NCI-H345 (cell line): ENCODE measurements at places on chromosomes 5 and 9.

- no peak for DNase-seq
Measured at GRCh38 chr9:17793713-17794622, 215.1 kb downstream of the SH3GL2 start.

- no peak for DNase-seq
Measured at GRCh38 chr9:111963995-111964394, 67.4 kb downstream of the UGCG start.

GRCh38 chr5:36494841-36495601 is 111.4 kb upstream of the SLC1A3 start:
- DNase-seq = no peak

DNA sequence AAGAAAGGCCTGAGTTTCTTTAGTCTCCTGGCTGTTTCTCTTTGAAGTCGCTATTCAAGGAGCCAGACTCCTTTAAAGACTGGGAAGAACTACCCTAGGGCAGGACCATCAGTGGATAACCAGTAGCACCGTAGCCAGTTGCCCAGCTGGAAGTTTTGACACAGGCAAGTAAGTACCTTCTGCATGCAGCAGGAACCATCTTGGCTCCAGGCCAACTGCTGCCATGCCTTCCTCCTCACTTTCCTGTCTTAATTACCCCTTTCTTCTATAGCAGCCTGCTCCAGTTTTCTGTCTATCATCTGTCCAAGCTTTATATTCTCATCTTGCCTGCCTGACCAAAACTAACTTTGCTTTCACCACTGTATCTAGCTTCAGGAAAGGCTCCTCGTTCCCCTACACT is 149.7 kb upstream of the SV2C start:
- no peak for DNase-seq

GRCh38 chr5:59800347-59800893 is 93.1 kb downstream of the PDE4D start:
- DNase-seq = no peak

DNA sequence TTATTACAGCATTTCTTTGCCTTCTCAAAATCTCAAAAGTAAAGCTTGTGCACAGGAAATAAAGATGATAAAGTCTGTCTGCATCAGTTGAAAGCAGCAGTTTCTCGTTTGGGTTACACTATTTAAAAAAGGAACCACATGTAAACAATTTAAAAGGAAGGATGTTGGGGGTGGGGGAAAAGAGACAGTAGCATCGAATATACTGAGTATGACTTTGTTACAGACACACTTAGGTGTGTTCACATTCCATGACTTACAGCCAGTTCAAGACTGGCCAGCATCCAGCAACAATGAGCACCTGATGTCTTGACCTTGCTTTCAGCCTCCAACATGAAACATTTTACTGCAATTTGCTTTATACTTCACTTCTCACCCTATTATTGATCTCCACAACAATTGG is 8.7 kb downstream of the GAPT start:
- DNase-seq = no peak

DNA sequence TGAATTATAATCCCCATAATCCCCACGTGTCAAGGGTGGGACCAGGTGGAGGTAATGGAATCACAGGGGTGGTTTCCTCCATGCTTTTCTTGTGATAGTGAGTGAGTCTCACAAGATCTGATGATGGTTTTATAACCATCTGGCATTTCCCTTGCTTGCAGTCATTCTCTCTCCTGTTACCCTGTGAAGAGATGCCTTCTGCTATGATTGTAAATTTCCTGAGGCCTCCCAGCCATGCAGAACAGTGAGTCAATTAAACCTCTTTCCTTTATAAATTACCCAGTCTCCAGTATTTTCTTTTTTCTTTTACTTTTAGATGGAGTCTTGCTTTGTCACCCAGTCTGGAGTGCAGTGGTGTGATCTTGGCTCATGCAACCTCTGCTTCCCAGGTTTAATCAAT is 182.7 kb upstream of the SEMA6A start:
- DNase-seq = no peak

- DNase-seq = no peak
Measured at GRCh38 chr9:29422438-29422837, 1849.2 kb upstream of the C9orf72 start.

GRCh38 chr5:14357441-14357840 is 214.3 kb downstream of the TRIO start:
- no peak for DNase-seq

GRCh38 chr9:72773570-72773969 is 179.3 kb downstream of the ALDH1A1 start:
- no peak for DNase-seq
